Stimulated activated CD4-positive, alpha-beta T cell treated with anti-CD3 and anti-CD28 coated beads, Interleukin-1b, Interleukin-23, amount 100 ng/mL, for 1 hour (primary cell): ENCODE measurements at places on chromosomes 3 and 15.
A peak's percentile ranks its signal among the peaks of the same experiment; 100 is the strongest.

DNA sequence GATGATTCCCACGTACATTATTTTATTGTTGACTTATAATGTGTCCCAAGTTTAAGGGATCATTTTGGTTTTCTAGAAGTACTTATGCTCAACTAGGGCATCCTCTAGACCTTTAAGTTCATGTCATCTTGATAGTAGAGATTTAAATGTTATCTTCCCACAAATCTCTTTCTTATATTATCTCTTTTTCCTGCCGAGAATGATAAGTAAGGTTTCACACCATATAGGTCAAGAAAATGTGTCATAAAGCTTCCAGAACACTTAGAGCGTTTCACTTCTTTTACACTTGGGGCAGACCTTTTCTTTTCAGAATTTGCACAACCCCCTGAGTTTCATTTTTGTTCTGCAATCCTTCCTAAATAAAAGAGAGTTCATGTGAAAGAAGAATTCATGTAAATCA is 142.0 kb upstream of the CBLB start:
- DNase-seq = no peak

- DNase-seq = no peak
Measured at GRCh38 chr3:128498127-128498626, 5.2 kb upstream of the GATA2 start.

GRCh38 chr3:12886736-12887135 is 45.4 kb upstream of the RPL32 start:
- DNase-seq = no peak

- DNase-seq = no peak
Measured at GRCh38 chr3:142003291-142003690, 126.8 kb downstream of the ATP1B3 start.

DNA sequence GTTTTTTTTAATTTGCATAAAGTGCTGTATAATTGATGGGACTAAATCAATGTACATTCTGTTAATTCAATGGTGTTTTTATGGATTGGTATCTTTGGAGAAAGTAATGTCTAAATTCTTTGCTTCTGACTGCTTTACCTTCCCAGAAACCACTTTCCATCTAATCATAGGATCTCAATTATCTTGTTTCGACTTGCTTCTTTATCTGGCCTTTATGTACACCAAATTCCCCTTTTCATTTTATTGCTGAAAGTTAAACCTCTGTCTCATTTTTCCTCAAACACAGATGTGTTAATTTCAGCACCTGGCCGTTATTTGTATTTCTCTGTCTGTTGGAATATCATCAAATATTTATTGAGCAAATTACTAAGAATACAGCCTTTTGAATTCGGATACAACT is 287.3 kb upstream of the GBE1 start:
- no peak for DNase-seq

- peak; percentile 39 for DNase-seq
Measured at GRCh38 chr3:32510075-32510724, 7.5 kb upstream of the CMTM6 start.

DNA sequence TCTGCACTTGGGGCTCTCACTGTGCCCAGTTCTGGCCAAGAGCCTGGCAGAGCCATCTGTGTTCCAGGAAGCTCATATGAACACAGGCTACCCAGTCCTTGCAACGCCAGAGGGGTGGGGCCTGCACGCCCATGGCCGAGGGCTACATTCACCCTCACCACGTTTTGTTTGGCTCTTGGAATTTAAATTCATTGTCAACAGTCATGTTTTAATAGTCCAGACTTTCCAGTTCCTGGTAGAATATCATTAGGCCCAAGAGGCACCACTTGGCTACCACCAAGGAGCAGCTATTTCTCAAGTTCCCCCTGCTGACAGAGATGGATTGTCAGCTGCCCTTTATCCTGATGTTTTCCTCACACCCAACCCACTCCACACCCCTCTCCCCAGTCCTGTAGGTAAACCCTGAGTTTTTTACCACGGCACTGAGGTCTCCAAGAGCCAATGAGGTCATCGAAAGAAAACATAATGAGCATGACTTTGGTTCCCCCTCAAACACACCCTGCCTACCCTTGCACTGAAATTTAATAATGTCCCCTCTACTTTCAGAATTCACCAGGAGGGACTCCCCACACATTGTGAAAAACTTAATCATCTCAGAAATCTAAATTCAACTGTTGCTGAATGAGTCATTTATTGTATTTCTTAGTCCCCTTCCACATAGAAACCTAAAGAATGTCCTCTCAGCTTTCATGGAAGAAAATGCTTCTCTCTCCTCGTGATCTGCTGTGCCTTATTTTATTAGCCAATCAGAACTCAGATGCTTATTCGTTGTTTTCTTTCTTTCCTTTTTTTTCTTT is 125.1 kb downstream of the SHQ1 start:
- no peak for DNase-seq

DNA sequence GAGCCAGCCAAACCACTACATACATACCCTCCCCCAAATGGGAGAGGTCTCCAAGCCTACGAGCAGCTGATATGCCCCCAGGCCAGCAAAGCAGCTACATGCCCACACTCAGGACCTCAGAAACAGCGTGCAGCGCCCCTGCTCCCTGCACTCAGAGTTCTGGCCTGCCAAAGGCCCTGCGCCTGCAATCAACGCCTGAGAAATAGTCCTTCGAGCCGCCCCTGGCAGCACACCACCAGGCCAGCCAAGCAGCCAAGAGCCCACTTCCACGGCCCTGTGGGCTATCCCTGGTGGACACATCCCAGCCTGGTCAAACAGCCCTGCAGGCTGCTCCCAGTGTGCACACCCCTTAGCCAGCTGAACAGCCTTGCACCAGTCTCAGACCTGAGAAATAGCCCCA is 139.1 kb downstream of the DMXL2 start:
- no peak for DNase-seq

DNA sequence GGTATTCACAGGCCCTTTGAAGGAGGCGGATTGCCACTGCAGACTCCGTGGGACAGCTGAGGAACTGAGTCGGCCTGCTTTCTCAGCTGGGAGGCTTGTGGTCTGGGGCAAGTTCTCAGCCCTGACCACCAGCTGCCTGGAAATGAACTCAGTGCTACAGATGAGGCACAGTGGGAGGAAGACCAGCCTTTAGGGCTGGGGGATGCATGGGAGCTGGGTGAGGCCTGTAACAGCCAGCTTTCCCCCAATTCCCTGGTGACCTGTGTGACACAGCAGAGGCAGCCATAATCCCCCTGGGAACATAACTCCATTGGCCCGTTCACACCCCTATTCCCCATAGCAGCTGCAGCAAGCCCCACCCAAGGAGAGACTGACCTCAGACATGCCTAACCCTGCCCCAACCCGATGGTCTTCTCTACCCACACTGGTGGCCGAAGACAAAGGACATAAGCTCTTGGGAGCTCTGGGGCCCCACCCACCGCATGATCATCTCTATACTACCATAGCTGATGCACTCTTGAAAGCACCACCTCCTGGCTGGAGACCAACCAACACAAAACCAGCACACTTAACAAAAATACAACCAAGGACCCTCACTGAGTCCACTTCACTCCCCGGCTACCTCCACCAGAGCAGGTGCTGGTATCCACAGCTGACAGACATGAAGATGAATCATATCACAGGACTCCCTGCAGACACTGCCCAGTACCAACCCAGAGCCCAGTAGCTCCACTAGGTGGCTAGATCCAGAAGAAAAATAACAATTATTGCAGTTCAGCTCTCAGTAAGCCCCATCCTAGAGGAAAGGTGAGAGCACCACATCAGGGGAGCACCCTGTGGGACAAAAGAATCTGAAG is 24.9 kb downstream of the ZMAT3 start:
- no peak for DNase-seq

DNA sequence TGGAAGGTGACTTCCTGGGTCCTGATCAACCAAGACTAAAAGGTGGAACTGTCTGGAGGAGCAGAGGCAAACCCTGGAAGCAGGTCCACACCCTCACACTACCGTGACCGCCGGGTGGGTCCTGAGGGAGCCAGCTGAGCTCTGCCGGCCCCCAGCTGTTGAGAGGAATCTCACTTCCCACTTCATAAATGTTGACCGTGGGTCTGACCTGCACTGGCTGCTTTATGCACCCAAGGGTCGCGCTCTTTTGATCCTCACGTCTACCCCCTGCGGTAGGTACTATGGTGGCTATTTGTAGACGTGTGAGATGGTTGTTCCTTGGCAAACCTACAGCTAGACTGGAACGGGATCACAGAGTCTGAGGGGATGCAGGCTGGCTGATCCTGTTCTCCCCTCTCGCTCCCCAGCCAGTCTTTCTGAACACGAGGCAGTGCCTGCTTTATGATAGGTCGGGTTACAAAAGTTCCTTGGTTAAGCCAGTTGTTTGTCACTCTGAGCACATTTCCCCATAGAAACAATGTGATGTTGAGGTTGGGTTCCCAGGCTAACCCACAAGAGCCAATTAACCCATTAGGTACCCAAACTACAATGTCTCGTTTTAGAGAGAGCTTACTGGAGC is 113.0 kb upstream of the ETV5 start:
- no peak for DNase-seq

- DNase-seq = no peak
Measured at GRCh38 chr3:149215515-149215914, 6.1 kb downstream of the CP start.

- no peak for DNase-seq
Measured at GRCh38 chr3:128983293-128984069, 10.4 kb downstream of the CFAP92 start.

DNA sequence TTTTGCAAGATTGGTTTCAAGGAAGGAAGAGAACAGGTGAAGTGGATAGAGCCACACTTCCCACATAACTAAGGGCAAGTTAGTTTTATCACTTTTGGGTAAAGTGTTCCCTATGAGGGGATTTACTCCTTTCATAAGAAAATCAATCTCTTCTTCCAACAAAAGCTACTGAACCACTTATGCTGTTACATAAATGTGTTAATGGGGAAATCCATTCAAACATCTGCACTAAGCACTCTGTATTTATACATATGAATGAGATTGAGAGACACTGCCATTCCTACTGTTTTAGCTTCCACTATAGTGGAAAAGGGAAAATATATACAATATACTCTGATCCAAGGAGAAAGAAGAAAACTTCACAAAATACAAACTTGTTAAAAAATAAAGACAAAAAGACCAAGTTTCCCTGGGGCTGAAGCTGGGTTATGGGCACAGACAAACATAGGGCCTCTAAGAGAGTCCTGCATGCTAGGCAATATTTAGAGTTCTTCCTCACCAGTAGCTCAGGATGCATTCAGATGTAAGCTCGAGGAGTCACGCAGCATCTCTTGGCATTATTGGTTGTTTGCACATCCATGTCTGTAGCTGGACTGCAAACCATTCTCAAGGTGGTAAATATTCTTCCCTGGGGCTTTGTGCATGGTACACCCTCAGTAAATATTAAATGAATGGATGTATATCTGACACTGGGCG is 454.2 kb downstream of the FGF12 start:
- DNase-seq = no peak

GRCh38 chr3:170027233-170028102 is 10.3 kb upstream of the GPR160 start:
- no peak for DNase-seq

DNA sequence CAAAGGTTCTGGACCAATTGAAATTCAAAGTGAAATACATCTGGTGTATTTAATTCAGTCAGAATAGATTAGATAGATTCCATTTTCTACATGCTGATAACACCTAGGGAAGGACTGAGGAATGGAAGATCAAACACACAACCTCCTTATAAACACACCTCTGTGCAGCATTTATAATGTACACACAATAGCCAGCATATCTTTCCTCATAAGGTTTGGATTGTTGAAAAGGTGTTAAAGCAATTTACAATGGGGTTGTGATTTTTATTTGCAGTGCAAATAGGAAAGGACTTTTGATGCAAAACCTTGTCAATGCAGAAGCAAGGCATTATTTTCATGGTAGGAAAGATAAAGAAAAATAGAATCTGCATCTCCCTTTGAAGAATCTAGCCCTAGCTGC is 448.9 kb upstream of the KCNMB2 start:
- no peak for DNase-seq

- DNase-seq = no peak
Measured at GRCh38 chr15:57376696-57377477, 582 bp downstream of the CGNL1 start.

DNA sequence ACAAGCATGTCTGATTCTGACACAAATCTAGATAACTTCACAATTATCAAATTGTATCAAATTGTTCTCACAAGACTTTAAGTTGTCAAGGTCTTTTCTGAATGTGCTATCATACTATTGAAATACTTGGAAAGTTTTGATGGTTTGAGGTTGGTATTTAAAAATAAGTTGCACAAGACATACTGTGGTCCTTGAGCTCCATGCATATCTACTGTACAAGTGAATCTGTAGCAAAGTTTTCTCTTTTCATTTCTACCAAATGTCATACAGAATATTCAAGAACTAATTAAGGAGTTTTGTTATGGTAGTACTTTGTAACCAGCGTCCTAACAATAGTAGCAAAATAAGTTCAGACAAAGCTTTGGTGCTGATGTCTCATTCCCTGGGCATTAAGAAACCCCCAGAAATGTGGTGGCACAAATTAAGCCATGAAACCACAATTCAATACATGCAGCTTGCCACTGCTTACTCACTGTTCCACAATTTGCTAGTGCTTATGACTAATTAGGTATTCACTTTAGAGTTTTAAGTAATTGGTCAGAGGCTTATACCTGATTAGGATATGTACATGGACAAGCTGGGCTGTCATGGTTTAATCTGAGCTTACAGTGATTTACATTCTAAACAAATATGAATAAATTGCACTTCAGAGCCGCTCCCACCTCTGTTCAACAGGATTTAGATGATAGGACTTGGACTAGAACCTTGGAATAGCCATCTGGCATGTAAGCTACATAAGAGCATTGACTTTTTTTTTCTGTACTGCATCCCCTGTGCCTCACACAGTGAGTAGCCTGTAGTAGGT is 8.8 kb downstream of the TBC1D23 start:
- no peak for DNase-seq

DNA sequence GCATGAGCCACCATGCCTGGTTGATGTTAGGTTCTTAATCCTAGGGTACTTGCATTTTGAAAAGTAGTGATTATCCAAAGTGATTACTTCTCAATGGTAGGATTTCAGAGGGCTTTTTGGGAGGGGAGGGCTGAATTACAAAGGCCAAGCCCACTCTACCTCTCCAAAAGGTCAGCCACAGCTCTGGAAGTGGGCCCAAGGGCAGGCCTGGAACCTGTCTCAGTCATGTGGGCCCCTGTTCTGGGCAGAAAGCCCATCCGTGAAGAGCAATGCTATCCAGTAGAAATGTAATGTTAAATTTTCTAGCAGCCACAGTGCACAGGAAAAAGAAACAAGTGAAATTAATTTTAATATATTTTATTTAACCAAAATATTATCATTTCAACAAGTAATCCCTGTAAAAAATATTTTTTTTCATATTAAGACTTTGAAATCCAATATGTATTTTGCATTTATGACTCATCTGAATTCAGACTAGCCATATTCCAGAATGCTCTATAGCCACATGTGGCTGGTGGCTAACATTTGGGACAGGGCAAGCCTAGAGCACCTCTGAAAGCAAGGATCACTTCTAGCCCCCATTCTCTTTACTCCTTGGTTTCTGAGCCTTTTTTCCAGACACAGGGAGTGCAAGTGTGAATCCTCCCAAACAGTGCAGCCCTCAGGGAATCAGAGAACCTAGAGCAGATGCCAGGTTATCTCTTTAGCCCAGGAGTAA is 16.8 kb downstream of the RFT1 start:
- no peak for DNase-seq
